ENCODE measurements at places on chromosomes 7 and 10.
A peak's percentile ranks its signal among the peaks of the same experiment; 100 is the strongest.

GRCh38 chr7:150325110-150325611 is 1.8 kb upstream of the ACTR3C start:
- peak; percentile 62 for DNase-seq

DNA sequence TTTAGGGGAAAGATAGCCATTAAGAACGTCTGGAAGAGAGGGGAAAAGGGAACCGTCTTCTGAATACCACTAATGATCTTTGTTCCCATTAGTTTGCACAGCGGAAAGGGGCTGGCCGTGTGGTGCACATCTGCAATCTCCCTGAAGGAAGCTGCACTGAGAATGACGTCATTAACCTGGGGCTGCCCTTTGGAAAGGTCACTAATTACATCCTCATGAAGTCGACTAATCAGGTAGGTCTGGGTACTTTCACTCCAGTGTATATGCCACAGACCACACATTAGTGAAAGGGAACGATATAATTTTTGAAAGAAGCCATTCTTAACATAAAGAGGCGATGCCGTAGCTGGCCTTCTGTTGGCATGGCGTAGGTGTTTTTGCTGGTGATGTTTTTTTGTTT is 74.3 kb upstream of the PDCD4 start:
- no peak for DNase-seq

DNA sequence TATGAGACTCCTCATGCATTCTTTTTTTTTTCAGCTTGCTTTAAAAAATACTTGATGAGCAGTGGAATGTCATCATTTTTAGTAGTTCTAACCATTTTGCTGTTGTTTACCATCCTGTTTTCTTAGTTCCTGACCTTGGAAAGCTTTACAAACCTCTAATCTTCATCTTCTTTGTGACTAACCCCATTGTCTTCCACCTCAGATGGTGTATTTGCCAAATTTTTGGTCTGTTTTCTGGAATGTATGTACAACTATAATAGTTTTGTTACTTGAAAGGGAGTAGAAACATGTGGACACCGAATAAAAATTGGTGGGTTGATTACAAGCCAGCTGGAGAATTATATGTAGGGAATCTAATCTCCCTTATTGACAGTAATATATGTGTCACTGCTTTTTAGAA is 172.7 kb downstream of the SND1 start:
- no peak for DNase-seq

GRCh38 chr10:117568334-117568733 is 25.8 kb downstream of the EMX2 start:
- no peak for DNase-seq

GRCh38 chr10:47104151-47104605 is 192.9 kb downstream of the PTPN20 start:
- DNase-seq, result no peak

DNA sequence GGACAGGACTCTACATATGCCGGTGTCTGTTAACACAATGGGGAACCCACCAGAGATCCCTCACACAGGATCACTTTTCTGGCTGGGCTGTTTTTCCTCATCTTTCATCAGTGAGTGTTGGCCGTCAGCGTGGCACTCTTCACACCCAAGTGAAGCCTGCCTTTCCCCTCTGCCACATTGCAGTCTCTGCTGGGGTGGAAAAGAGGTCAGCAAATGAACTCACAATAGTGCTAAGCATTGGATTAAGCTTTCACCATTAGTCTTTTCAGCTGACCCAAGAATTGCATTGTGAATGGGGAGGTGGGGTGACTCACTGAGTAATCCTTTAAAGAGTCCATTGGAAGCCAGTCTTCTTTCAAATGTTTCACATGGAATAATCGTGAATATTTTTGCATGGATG is 143.0 kb downstream of the KIAA1217 start:
- no peak for DNase-seq

DNA sequence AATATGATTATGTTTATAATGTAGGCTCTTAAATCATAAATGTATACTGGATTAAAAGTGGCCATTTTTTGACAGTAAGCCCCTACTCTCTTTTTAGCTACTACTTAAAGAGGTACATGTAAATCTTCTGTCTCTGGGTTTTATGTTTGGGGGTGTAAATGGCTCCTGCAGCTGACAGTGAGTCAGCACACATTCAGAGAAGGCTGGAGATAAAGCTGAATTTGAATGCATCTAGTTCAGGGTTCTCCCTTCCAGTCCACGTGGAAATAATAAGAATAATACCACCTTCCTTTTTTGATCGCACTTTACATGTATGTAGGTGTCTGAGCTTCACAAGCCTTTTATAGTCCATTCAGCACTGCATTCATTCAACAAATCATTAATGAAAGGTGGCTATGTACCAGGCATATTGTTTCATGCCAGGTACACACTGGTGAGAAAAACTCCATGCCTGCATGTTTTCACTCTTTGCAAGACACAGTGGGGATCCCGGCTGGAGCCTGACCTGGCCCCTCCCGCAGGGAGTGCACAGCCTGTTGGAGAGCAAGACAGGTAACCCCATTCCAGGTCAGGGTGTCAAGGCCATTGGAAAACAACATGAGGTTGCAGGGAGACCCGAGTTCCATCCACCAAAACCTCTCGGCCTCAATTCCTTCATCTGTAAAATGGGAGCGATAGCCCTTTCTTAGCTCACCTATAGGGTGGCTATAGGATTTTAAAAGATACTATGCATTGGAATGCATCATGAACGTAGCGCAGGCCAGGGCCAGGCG is 107.5 kb upstream of the ANLN start:
- no peak for DNase-seq

- DNase-seq, result no peak
Measured at GRCh38 chr10:132850896-132851295, 64.9 kb upstream of the NKX6-2 start.

GRCh38 chr10:3727268-3727667 is 57.7 kb downstream of the KLF6 start:
- DNase-seq, result no peak

DNA sequence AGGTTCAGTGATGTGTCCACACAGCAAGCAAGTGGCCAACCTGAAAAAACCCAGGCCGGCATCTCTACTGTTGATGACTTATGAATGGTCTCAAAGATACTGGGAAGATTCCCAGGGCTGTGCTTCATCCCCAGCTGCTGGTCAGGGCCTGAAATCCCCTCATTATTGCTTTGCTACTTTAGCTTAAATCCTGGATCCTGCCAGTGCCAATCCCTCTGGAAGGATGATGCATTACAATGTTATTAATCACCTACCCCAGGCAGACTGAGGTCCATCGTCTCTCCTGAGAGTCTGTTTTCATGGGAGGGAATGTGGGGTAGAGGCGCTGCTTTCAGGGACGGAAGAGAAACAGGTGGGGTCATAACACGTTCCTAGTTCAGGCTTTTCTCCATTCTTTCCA is 371.6 kb downstream of the RPS24 start:
- DNase-seq, result no peak

- no peak for DNase-seq
Measured at GRCh38 chr7:91050677-91051076, 213.6 kb upstream of the FZD1 start.

GRCh38 chr7:75734586-75735458 is 3.9 kb downstream of the HIP1 start:
- DNase-seq, result no peak

DNA sequence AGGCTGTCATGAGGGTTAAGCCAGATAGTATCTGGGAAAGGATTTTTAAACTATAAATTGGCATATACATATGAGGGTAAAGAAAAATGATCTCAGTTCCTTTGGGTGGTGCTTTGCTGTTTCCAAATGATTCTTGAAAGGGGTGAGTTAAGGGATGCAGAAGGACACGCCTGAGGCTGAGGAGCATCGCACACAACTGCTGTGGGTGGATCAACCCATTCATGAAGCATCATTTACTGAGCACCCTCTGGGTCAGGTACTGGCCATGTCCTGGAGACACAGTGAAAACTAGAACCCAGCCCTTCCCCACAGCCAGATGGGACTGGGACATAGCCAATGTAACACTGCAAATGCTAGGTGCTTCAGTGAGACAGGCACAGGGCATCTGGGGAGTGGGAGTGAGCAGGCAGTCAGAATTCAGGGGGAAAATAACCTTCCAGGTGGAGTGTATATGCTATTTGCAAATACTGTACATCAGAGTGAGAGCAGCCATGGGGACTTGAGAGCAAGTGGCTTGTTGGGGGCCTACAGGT is 112.1 kb downstream of the WDFY4 start:
- no peak for DNase-seq

GRCh38 chr10:98420786-98421185 is 5.8 kb upstream of the PYROXD2 start:
- no peak for DNase-seq

DNA sequence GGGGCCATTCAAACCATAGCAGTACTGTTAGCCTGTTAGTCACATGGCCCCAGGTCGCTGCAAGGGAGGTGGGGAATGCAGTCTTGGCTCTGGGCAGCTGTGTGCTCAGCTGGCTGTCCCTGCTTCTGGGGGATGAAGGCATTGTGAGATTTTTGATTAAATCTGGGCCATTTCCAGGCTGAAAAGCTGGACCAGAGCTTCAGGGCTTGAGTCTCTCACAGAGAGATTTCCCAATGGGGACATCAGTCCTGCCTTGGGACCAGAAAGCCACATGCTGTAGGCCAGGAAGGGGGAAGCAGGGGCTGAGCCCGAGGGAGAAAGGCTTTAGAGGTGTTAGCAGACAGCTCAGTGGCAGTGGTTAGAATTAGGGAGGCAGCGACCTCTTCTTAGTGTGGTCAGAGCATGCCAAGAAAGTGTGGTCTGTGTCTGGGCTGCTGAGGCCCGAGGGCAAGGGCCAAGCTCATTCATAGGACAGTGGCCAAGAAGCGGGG is 33.6 kb downstream of the PALD1 start:
- no peak for DNase-seq
